Stimulated activated CD4-positive, alpha-beta T cell treated with anti-CD3 and anti-CD28 coated beads, Interleukin-4, amount 100 ng/mL, for 24 hours (primary cell): ENCODE measurements at places on chromosomes 1 and 21.

DNA sequence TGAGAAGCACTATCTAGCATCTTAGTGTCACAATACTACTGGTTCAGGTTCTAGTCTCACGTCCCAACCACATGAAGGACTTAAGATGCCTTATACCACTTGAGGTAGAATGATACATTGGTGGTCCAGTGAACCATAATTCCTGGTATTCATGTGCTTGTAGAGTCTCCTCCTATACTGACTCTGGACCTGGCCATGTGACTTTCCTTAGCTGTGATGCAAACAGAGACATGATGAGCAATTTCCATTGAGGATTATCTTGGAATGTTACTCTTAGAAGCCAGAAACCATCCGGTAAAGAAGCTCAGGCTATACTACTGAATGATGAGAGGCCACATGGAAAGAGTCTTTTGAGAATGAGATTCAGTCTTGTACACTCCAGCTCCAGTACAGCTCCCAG lies 105.7 kb downstream of the NME7 start:
- DNase-seq, result no peak

DNA sequence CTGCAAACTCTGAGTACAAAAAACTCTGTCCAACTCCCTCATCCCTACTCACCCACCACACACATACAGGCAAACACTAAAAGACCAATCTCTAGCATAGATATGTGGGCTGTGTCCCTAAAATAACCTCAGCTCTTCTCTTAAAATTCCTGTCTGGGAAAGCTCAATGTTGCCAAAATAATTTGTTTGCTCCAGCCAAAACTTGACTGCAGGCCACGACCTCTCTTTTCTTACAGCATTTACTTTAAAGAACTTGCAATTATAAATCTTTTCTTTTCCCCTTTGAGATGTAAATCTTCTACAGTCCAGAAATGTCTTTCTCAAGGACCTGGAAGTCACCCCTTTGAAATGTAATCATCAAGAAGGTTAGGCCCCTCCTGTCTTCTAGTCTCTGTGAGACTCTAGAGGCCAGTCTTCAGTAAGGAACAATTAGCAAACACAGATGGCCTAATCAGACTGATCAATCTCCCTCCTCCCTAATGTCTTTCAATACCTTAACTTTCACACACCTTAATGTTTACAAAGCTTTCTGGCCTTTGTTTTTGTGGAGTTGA lies 483.6 kb upstream of the RGS18 start:
- no peak for DNase-seq

DNA sequence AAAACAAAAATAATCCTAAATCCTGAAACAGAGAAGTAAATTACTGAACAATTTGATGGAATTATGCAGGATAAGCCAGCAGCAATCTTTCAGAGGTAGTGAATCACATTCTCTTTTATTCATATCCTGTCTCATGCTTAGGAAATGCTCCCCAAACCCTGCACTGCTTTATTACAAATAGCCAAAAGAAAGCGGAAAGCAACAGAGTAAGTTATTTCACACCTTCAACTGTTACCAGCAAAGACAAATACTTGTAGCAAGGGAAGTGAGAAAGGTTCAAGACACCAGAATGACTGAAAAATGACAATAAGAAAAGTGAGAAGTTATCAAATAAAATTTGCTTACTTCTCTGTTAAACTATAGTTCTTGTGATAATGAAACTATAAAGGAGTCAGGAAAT lies 6.2 kb downstream of the ZRANB2 start:
- no peak for DNase-seq

GRCh38 chr1:172845371-172845770 lies 186.5 kb downstream of the FASLG start:
- DNase-seq, result peak; percentile 69

DNA sequence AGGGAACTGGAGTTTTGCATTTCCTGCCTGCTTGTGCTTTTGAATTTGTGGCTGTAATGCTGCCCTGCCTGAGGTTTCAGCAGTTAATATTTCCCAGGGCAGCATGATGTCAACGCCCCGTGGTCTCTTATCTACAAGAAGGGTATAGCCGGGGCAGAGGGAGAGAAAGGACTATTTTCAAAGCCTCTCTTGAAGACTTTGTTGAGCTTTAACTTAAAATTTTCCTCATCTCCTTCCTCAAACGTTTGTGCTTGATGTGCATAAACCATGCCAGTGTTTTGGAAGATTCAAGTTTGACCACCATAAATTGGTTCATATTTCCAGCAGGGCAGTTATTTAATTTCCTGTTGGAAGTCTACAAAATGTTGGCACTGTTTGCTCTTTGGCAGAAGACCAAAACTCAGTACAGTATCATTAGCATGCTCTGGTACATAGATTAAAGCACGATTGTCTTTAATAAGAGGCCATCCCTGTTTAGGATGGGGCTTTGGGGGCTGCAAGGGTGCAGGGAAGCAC lies 43.4 kb downstream of the ROR1 start:
- no peak for DNase-seq

- DNase-seq, result no peak
These were observed 385.1 kb downstream of the LMX1A start for GRCh38 chr1:164971391-164971790.

DNA sequence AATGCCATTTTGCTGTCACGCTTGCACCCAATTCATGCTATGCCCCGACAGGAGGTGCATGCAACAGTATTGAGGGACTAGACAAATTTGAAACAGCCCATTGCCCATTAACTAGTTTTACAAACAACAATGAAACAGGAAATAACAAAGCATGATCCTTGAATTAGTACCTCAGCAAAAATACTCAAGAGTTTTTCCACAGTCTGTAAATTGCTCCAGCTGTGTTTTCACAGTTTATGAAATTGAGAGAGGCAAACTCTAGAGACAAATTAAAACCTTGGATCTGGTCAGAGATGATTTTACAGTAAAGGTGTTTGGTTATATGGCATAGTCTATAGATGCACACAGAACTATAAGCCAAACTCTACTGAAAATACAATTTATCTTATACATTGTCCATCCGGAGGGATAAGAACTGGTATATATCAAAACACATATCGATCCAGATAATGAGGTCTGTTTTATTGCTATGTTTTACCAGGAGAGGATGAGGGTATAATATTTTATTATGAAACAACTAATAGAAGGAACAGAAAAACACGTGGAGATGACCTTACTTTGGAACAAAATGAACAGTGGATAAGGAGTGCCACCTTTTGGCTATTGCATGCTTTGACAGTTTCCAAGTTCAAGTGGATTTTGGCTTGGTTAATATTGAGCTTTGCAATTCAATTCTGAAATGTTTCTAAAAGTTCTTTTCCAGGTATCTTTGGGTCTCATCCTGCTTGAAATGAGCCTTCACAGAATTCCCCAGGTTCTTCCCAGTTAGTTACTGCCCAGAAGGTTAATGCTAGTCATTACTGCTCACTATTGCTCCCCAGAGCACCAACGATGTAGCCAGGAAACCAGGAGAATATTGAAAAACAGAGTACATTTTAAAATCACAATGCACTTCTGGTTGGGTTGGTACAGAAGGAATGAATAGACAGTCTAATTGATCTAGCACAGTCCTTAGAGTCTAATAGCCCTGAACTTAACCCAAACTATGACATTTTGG lies 45.7 kb downstream of the ZC3H11B start:
- DNase-seq, result no peak

- no peak for DNase-seq
These were observed 4.2 kb downstream of the CSTB start for GRCh38 chr21:43771698-43772424.

DNA sequence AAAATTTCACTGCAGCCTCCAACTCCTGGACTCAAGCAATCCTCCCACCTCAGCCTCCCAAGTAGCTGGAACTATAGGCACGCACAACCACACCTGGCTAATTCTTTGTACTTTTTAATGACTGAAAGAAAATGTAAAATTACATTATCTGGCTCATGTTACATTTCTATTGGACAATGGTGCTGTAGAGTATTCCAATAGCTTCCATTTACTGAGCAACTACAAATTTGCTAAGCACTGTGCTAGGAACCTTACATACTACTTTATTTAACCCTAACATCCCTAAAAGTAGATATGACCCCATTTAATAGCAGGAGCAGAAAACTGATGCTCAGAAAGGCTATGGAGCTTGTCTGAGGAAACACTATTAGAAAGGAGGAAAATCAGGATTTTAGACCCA lies 19.7 kb downstream of the SDE2 start:
- DNase-seq, result no peak

DNA sequence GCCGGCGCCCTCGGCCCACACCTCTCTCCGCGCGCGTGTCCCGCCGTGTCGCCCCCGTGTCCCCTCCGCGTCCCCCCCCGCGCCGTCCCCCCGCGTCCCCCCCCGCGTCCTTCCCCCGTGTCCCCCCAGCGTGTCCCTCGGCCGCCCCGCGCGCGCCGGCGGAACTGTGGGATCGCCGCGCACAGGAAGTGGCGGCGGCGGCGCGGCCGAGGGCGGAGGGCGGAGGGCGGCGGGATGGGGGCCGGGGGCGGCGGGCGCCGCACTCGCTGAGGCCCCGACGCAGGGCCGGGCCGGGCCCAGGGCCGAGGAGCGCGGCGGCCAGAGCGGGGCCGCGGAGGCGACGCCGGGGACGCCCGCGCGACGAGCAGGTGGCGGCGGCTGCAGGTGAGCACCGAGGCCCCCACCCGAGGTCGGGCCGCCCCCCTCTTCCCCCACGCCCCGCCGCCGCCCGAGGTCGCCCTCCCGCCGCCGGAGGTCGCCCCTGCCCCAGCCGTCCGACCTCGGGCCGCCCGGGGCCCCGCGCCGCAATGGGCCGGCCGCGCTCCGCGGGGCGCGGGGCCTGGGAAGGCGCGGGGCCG lies at the start of gene AGPAT3:
AGPAT3 (plus strand) TSS at position 262 of the 578 bp plus-strand sequence. CDS start 94,459 bp downstream, outside the sequence.
- peak; percentile 25 for DNase-seq

GRCh38 chr1:17233675-17234320 lies 15.1 kb upstream of the PADI3 start:
- no peak for DNase-seq

GRCh38 chr1:33802268-33802667 lies 61.6 kb upstream of the HMGB4 start:
- DNase-seq, result no peak

DNA sequence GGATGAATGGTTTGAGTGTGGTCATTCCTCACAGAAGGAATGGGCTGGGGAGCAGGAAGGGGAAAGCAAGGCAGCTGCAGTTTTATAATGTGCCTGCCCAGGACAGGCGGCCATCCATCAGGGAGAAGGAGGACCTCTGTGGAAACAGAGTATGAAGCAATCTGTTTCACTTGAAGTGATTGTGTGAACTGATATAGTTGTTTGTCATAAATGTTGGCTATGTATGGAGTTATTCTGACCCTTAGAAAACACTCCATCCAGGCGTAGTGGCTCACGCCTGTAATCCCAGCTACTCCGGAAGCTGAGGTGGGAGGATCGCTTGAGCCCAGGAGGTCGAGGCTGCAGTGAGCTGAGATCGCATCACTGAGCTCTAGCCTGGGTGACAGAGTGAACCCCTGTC lies 46.5 kb downstream of the NENF start:
- DNase-seq, result no peak

- no peak for DNase-seq
These were observed 98.7 kb upstream of the PDC start for GRCh38 chr1:186559601-186560116.

GRCh38 chr1:112383759-112384370 lies 12.1 kb upstream of the CTTNBP2NL start:
- no peak for DNase-seq

GRCh38 chr1:208068908-208069307 lies 158.0 kb upstream of the CD34 start:
- no peak for DNase-seq

DNA sequence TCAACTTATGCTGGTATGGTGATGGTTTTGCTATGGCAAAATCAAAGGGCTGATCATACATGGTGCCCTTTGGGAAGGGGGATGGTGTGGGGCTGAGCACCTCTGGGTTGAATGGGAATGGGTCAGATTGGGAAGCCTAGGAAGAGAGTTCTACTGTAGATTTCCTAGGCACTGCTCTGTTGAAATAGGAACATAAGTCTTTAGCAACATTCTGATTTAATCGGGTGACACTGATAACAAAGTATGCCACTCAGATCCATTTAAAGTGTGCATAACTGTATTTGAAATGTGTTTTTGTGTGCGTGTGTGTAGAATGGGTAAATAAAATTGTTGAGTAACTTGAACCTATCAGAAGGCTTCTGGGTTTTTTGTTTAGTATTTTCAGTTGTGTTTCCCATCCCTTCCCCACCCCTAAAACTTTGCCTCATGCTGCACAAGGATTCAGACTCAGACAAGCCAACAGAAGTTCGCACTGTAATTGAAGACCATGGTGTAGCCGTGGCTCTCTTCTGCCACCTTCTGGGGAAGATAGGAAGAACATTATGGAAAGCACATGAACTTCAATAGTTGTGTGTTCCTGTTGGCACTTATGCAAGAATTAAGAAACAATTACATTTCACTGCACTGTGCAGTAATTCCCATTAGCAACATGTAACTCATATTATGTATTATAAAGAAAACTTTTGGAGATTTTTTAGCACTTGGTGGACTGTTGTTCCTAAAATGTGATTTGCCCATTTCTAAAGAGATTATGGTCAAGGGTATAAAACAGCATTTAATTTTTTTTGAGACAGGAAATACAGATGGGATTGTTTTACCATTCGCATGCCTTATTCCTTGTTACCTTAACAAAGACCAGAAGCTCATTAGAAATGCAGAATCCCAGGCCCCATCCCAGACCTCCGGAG lies 10.9 kb upstream of the C4BPB start:
- DNase-seq, result peak; percentile 70

- no peak for DNase-seq
These were observed 1030.0 kb downstream of the MRPL39 start for GRCh38 chr21:24577301-24577700.

GRCh38 chr1:85330214-85330631 lies 53.8 kb upstream of the BCL10 start:
- DNase-seq, result no peak

- no peak for DNase-seq
These were observed 6.9 kb upstream of the C1orf216 start for GRCh38 chr1:35725596-35725995.

DNA sequence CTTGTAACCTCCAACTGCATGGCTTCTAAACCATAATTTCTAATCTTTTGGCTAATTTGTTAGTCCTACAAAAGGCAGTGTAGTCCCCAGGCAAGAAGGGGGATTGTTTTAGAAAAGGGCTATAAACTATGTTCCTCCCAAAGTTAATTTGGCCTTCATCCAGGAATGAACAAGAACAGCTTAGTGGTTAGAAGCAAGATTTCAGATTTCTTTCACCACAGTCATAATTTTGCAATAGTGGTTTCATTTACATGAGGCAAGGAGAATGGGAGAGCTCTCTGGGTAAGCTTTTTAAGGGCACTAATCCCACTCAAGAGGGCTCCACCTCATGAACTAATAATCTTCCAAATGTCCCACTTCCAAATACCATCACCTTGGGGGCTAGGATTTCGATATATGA lies 1353.9 kb downstream of the NCAM2 start:
- DNase-seq, result no peak

GRCh38 chr1:237910834-237911233 lies 20.1 kb upstream of the ZP4 start:
- no peak for DNase-seq

DNA sequence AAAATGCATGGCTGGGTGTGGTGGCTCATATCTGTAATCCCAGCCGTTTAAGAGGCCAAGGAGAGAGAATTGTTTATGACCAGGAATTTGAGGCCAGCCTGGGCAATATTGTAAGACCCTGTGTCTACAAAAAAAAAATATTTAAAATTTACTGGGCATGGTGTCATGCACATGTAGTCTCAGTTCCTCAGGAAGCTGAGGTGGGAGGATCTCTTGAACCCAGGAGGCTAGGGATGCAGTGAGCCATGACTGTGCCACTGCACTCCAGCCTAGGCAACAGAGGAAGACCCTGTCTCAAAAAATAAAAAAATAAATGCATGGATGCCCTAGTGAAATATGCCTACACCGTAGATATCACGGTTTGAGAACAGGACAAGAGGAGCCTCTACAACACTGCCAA lies 1331.2 kb upstream of the B3GALT2 start:
- no peak for DNase-seq

GRCh38 chr1:58975888-58976287 lies 192.0 kb upstream of the JUN start:
- no peak for DNase-seq
